Astrocyte (in vitro differentiated cells and primary cell): ENCODE measurements at places on chromosomes 5 and 9. TPM values are rescaled to one million over a fixed set of nuclear protein-coding genes. Genes with fewer than 3 reads are reported as not detected.

The FCHSD1 gene
- 39.4 and 40.6 TPM in 2 replicates for total RNA-seq

GRCh38 chr5:21862986-21863385, 990.2 kb downstream of the CDH12 start:
- no peak for DNase-seq

GRCh38 chr5:181131514-181131913, 545 bp upstream of the OR2V1 start:
- DNase-seq = no peak

GRCh38 chr5:129978270-129978669, 74.0 kb downstream of the CHSY3 start:
- no peak for DNase-seq

The FOXD4L5 gene
- 0.11 TPM in 1 of 2 replicates, not detected in the other for total RNA-seq

DNA sequence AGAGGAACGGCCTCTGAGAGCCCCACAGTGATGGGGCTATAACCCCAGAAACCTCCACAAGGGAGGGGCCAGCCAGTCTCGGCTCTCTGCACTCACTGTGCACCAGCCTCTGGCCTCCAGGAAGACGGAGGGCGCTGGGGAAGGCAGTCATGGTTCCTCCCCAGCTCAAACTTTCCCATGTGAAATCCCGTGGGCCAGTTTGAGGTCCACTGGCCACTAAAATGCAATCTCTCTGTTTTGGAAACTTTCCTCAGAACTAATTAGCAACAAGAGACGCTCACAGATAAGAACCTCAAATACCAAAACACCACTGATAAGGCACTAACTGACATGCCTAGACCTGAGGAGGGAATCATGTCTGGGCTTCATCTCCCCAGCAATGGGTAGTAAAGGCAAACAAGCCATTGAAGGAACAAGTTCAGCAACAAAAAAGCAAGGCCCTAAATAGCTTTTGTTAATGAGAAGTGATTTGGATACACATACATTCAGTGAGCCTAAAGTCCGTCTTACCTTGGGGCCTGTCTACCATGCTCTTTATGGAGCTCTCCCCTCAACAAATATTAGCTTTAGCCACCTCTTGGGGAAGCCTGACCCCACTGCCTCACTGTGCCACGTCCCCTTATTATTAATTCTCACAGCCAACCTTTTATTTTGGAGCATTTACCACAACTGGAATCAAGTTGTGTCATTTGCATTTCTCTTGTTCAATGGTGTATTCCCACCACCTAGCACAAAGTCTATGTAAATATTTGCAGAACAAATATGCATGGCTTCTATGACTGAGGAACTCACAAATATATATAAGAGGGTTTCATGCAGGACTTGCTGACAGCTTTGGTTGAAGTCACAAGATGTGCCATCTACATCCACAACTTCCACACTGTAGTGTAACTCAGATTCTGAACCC, 56.1 kb upstream of the GLRX start:
- peak; percentile 30 for DNase-seq

The SLC31A2 gene
- total RNA-seq = 7.1 and 8.4 TPM in 2 replicates

The ANKRD18B gene
- 5.5 and 6.3 TPM in 2 replicates for total RNA-seq

- DNase-seq = no peak
Observed at GRCh38 chr5:101440173-101440572, 537.1 kb upstream of the ST8SIA4 start.

DNA sequence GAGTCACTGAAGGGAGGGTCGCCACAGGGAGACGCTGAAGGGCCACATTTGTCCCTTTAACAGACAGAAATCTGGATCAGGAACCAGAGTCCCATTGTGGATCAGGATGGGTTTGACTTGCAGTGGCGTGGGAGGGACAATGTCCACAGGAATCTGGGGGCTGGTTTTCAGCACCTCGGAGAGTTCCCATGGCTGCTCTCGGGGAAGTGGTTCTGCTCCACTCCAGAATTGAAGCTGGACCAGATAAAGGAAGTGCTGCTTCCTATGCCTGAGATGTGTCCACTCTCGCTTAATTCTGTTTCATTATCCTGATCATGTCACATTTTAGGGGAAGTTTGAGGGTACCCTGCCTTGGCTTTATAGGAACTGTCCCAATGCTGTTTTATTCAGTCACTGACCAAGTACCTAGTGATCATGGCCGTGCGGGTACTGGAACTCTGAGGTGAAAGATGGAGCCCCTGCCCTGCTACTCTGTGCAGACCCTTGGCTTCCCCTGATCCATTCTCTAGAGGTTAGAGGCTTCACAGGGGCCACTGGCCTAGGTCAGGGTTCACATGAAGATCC, 28.7 kb downstream of the ENHO start:
- DNase-seq = peak; percentile 31

- DNase-seq = no peak
Observed at GRCh38 chr5:964821-965220, 43.8 kb upstream of the NKD2 start.

DNA sequence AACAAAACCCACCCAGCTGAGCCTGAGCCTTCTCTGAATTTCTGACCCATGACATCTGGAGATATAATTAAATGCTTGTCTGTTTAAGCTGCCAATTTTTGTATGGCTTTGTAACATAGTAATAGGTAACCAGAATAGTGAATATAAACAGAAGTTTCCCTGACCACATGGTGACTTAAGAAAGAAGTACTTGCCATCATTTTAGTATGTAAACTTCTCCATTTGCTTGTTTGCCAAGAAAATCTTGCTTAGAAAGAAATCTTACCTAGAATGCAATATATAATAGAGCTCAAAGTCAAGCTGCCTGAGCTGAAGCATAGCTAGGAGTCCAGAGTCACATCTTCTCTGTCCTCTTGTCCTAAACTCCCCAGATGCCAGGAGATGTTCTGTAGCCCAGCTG, 117.0 kb downstream of the PCSK1 start:
- DNase-seq = no peak

DNA sequence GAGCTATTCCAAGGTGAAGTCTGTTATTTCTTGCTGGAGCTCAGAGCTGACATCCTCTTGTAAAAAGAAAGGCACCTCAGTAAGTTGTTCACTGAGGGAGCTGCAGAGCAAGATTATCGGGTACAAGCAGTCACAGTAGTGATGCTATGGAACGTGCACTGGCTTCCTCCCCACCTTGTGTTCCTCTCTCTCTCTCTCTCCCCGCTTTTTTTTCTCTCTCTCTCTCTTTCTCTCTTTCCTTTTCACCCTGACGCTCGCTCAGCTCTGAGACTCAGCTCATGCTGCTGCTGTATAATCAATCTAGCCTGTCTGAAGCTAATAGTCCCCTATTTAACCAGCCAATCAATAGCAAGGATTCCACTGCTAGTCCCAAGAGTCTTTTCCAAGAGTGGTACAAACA, 587.6 kb upstream of the CDH18 start:
- no peak for DNase-seq

GRCh38 chr5:149886692-149887470, 57.7 kb downstream of the PDE6A start:
- peak; percentile 84 for DNase-seq

The IFNB1 gene
- 2.5 and 3.2 TPM in 2 replicates for total RNA-seq

GRCh38 chr5:68316469-68316868, 100.9 kb downstream of the PIK3R1 start:
- no peak for DNase-seq
